ENCODE measurements at places on chromosomes 5 and 9. TPM values are rescaled to one million over a fixed set of nuclear protein-coding genes. Genes with fewer than 3 reads are reported as not detected.

Gene CDKN2B
- total RNA-seq, result 16.4 TPM

Gene SLC4A9
- total RNA-seq, result not detected

Gene EXOSC3
- total RNA-seq, result 57.7 TPM

Gene CDH6
- not detected for total RNA-seq

Measured in melanocyte of skin (primary cell).